ENCODE measurements at places on chromosomes 11 and 22.

GRCh38 chr11:100925935-100926334 is 203.7 kb downstream of the PGR start:
- no peak for DNase-seq

- no peak for DNase-seq
Measured at GRCh38 chr11:72358466-72359405, 75.6 kb downstream of the CLPB start.

GRCh38 chr11:108788565-108789199 is 123.8 kb downstream of the DDX10 start:
- peak; percentile 27 for DNase-seq

DNA sequence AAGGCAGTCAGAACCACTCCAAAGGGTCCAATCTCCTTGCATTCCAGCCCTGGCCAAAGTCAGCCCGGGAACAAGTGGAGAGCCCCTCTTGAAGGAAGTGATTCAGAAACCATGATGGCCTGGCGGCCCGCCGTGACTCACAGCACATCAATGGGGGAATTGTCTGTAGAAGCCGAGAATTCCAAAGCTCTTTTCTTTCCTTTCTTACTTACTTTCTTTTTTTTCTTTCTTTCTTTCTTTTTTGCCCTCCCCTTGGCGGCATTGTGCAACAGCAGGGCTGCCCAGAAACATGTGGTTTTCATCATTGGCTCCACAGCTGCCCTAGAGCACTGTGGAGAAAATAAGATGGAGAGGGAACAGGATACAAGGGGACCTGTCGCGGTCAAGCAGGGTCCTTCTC is 140.2 kb upstream of the TIMP3 start:
- DNase-seq = no peak

DNA sequence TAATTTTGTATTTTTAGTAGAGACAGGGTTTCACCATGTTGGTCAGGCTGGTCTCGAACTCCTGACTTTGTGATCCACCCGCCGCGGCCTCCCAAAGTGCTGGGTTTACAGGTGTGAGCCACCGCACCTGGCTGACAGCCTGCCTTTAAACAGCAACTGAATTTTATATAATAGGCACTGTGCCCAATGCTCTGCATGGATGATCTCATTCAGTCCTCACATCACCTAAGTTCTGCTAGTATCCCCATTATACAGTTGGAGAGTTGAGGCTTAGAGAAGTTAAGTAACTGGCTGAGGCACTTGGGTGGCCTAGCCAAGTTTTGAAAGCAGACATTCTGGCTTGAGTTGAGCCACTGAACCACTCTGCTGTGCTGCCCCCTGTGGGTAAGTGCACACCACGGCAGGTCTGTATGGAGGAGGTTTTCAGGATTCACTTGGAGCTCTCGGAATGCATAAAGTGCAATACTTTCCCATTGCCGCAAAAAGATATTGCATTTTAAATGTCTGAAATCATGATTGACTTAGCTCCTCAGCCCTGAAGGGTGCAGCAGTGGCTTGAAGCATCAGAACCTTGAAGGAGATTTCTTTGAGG is 112.4 kb downstream of the LDLRAD3 start:
- DNase-seq = peak; percentile 57

GRCh38 chr11:71396548-71397123 is 51.6 kb downstream of the DHCR7 start:
- no peak for DNase-seq

DNA sequence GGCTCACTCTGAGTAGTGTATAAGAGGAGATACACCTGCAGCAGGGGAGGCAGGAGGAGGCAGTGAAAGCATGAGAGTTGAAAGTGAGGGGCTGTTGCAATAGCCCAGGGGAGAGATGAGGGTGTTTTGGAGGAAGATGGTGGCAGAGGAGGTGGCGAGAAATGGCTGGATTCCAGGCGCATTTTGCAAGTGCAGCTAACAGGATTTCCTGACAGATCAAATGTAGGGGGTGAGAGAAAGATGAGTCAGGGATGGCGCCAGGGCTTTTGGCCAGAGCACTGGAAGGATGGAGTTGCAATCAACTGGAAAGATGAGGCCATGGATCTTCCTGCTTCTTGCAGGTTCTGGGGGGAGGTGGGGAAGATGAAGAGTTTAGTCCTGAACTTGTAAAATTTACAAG is 16.8 kb upstream of the TSPAN18 start:
- DNase-seq = no peak

- no peak for DNase-seq
Measured at GRCh38 chr11:134554106-134554505, 142.1 kb upstream of the B3GAT1 start.

GRCh38 chr11:14898906-14899305 is 6.9 kb upstream of the CYP2R1 start:
- DNase-seq = no peak

DNA sequence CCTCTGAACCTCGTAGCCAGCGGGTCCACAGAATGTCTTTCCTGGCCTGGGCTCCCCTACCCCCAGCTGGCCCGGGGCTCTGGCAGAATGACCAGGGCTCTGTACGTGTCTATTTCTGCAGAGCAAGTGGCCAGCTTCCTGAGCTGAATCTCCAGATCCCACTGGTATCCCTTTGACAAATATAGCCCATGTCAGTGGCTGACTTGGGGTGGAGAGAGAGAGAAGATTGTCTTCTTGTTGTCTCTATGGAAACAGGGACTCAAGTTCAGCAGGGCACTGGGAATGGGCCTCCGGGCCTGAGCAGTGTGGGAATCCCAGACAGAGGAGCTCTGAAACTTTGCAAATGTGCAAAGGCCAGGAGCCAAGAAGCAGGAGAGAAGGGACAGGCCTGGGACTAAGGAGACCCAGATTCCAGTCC is 33.9 kb downstream of the ANO1 start:
- no peak for DNase-seq

DNA sequence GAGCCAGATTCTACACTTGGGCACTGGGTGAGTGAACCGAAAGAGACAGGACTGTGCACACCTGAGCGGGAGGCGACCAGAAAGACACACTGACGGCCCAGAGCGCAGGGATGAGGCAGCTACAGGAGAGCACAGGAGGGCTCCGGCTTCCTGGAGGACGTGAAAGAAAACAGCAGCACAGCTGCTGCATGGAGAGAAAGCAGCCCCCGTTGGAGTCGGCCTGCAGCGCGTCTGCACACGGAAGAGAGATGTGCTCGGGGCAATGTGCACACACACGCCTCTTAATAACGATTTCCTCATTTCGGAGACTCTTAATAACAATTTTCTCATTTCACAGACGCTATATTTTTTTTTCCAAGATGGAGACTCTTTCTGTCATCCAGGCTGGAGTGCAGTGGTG is 160.4 kb downstream of the CTTN start:
- no peak for DNase-seq

DNA sequence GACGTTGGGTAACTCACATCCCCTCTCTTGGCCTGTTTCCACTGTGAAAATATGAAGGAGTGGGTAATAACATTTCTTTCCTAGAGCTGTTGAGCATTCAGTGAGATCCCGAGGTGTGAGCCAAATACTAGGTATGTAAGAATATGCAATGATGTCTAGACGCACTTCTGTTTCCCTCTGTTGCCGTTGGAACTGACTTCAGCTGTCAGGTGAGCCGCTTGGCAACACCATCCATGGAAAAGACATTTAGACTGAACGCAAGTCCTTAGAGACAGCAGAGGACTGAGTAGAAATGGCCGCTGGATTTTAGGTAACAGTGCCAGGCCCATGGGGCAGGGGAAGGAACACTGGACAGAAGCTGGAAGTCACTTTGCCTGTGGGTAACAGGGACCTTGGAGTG is 29.5 kb upstream of the SHANK2 start:
- DNase-seq = no peak

GRCh38 chr22:40703174-40703573 is 23.9 kb downstream of the MCHR1 start:
- no peak for DNase-seq

GRCh38 chr22:43376765-43377547 is 33.8 kb upstream of the SCUBE1 start:
- no peak for DNase-seq

GRCh38 chr11:89249196-89249595 is 71.5 kb downstream of the TYR start:
- no peak for DNase-seq

- peak; percentile 66 for DNase-seq
Measured at GRCh38 chr11:44334356-44335004, 24.5 kb upstream of the ALX4 start.

DNA sequence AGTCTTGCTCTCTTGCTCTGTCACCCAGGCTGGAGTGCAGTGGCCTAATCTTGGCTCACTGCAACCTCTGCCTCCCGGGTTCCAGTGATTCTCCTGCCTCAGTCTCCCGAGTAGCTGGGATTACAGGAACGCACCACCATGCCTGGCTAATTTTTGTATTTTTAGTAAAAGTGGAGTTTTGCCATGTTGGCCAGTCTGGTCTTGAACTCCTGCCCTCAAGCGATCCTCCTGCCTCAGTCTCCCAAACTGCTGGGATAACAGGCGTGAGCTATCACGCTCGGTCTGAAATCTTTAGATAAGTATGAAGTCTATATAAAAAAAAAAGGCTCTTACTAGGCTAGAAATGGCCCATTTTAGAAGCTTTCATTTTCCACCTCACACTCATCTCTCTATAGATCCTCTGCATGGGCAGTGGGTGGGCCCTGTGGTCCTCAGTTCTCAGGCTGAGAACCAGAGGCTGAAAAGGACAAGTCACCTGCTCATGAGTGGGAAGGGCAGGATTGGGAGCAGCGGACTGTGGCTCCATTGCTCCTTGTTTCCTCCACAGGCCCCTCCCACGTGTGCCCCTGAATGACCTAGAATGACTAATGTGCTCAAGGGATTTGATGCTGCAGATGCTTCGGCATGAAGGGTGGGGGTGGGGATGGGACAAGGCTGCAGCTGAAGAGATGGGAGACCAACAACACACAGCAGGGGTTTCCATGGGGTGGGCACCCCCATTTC is 19.8 kb upstream of the PRAME start:
- DNase-seq = no peak

- no peak for DNase-seq
Measured at GRCh38 chr11:11662578-11662977, 40.8 kb upstream of the GALNT18 start.

DNA sequence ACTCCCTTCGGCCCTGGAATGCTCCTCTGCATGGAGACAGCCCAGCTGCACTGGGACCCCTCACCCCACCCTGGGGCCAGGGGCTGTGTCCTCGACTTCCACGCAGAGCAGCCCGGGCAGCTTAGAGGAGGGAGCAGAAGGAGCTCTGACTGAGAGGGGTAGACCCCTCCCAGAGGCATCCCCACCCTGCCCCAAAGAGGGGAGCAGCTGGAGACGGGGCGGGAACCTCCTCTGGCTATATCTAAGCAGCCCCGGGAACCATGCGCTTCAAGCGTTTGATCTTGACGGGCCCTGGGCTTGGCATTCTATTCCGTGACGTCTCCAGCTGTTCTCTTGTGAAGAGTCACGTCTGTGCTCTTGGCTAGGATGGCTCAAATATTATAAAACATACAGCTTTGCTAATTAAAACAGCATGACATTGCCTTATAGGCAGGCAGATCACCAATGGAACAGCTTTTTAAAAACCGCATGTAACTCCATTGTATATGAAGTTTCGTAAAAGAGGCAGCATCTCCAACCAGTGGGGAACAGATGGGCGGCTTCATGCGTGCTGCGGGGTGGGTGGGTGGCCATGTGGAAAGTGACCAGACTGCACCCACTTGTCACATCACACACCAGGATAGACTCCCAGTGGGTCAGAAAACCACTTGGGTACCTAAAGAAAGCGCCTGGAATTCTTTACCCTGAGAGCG is 7.7 kb downstream of the KCNQ1 start:
- DNase-seq = no peak

- no peak for DNase-seq
Measured at GRCh38 chr11:13047884-13048283, 38.8 kb downstream of the RASSF10 start.

- DNase-seq = no peak
Measured at GRCh38 chr11:61699737-61700160, 19.6 kb downstream of the DAGLA start.

- no peak for DNase-seq
Measured at GRCh38 chr22:36136988-36137387, 23.6 kb downstream of the APOL3 start.

DNA sequence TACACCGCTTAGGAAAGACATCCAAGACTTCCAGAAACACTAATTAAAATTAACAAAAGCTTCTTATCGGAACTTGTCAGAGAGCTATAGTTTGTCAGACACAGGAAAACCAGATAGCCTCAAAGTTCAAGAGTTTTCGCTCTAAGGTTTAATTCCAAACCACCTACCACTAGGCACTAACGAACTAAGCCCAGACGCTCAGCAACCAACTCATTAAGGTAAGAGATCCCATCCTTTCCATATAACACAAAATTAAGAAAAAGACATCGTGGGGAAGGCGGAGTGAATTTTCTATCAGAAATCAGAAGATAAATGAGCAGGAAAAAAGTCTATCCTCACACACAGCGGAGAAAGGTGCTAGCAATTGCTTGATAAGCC is 382 bp downstream of the IMMP1L start:
- DNase-seq = no peak

- DNase-seq = peak; percentile 46
Measured at GRCh38 chr22:38881997-38882879, 10.2 kb upstream of the CBX6 start.

DNA sequence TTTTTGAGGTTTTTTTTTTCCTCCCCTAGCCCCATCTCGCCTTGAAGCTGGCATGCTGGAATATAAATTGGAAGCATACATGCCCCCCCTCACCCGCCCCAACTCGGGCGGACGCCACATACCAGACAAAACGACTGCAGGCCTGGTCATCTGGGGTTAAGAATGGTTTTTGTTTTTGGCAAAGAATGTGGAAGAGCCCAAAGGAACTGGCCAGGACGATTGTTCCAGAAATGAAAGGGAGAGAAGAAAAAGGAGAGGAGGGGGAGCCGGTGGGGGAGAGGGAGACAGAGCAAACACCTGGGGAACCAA is 25.0 kb downstream of the MN1 start:
- no peak for DNase-seq

DNA sequence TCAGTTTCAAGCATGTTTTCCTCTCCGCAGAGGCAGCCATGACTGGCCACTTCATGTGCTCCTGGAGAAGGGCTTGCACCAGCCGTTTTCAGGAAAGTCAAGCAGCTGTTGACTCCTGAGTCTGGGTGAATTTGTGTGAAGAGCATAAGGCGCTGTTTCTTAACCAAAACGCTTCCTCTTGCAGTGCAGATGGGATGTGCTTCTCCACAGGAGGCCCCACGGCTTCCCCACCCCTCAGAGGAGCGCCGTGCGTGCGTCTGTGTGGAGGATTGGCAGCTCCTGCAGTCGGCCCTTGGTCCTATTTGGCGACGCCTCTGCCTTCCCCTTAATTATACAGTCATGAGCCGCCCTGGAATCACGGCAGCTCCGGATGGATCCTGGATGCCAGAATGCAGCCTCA is 54.1 kb upstream of the B3GAT1 start:
- DNase-seq = no peak
